ENCODE measurements at places on chromosomes 2 and 18.

- no peak for DNase-seq
These were observed 25.4 kb downstream of the CD8A start for GRCh38 chr2:86765310-86765695.

DNA sequence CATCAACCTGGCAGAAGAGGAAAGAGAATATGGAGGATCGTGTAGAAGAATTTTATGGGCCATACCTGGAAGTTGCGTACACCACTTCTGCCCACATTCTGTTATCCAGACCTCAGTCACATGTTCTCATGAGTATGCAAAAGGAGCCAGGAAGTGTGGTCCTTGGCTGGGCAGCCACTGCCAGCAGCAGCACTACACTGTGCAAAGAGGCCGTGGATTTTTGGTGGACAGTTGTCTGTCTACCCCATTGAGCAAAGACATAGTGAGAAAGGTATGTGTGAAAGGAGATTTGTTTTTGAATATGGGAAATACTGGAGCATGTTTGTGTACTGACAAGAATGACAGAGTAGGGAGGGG, 68.1 kb downstream of the SDC1 start:
- DNase-seq, result no peak

GRCh38 chr18:33375829-33376228, 64.7 kb downstream of the CCDC178 start:
- no peak for DNase-seq

- no peak for DNase-seq
These were observed 139.0 kb downstream of the EHBP1 start for GRCh38 chr2:62844311-62845090.

DNA sequence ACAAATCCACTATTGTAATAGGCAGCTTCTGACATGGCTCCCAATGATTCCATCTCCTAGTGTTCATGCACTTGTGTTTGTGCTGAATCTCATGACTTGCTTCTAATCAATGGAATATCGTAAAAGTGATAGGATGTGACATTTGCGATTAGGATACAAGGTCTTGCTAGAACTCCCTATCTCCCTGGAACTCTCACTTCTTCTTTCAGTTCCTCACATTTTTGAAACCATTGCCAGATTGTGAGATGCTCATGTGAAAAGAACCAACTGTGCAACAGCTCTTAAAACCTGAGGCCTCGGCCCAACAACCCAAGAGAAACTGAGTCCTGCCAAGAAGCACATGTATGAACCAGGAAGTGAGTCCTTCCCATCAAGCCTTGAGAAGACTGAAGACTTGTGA, 226.9 kb upstream of the DTNA start:
- no peak for DNase-seq

- no peak for DNase-seq
These were observed 28.2 kb upstream of the CYRIA start for GRCh38 chr2:16693854-16694253.

- no peak for DNase-seq
These were observed 539.5 kb downstream of the RNF144A start for GRCh38 chr2:7456762-7457161.

- DNase-seq, result no peak
These were observed 6.9 kb downstream of the CREG2 start for GRCh38 chr2:101380376-101380775.

DNA sequence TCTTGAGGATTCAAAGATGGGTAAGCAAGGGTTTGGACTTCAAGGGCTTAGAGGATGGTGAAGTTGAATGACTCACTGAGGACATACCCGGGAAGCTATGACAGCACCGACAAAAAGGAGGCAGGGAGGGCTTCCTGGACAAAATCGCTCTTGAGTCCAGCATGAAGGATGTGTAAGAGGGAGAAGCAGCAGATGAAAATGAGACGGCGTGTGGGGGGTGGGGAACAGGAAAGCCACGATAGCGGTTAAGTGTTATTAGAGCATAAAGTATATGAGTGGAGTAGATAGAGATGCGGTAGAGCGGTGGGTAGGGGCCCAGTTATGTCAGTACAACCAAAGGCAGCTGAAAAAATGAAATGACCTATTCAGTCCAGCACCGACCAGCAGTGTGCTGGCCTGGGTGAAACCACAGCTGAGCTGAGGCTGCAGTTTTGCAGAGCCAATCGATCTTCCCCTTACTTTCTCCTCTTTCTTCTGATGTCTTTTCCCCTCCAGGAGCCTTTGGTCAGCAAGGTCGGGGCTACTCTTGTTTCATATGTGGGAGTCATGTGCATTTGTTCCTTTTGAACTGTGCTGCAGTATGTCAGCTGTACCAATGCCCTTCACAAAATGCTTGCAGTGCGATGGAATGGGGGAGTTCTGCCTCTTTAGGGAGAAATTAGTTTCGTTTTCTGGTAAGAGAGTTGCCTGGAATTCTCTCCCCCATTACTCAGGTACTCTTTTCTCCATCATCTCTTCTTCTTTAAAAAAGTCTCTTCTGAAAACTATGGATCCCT, 2.0 kb upstream of the THUMPD2 start:
- no peak for DNase-seq

DNA sequence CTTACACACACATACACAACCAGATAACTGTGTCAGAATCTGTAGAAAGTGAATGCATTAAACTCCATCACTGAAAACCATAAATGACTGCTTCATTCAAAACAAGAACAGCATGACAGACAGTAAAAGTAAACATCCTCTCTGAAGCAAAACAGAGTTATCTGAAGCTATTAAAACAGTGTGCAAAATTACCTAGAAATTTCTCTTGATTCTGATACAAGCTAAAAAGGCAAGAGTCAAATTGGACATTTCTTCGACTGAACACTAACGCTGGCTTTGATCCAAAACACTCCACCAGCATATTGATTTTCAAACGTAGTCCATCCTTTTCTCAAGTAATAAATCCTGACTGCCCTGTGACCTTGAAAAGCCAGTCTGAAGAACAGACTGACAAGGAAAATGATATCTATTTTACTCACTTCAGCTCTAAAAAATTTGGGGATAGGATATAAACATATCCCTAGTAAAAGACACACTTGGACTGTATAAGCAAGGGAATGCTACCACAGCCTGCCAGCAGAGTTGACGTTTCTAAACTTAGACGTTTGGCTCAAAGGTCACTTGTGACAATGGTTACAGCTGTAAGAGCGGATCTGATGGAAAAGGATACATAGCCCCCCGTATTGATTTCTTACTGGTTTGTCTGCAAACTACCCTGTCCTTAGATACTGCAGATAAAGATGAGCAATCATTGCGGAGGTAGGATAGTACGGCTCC, 128.9 kb upstream of the ITGB6 start:
- no peak for DNase-seq

DNA sequence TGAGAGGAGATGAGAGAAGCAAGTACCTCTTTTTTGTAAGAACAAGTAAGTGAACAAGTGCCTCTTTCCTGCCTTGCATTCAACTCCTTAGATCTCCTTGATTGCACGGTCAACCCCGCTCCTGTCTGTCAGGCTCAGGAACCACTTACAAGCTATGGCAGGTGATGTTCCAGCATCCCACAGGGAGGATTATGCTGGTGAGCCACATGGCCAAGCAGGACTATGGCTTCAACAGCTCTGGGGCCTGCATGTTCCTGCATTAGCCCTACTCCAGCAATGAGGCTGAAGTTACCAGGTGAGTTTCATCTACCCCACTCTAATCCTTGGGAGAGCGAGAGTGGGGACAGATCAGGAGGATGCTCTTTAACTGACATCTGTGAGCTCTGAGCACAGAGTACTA, 29.5 kb downstream of the TTC32 start:
- DNase-seq, result no peak

DNA sequence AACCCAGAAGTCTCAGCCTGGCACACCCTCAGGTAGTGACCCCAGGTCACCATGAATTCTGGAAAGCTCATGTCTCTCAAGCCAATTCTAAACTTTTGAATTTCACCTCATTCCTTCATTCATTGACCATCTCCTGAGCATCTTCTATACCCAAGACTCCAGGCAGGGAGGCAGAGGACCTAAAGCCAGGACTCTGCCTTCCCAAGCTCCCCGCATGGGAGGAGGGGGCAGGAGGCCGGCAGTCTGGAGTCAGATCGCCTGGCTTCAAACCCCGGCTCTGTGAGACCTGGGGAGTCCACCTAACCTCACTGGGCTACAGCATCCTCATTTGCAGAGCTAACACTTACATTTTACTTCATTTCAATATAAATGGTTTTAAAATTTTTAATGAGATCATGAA, 59.0 kb downstream of the SMAD7 start:
- DNase-seq, result no peak

GRCh38 chr2:207895274-207895860, 125.7 kb upstream of the FZD5 start:
- DNase-seq, result no peak

GRCh38 chr2:189253836-189254235, 74.3 kb upstream of the COL5A2 start:
- no peak for DNase-seq

- no peak for DNase-seq
These were observed 589.4 kb upstream of the SOX11 start for GRCh38 chr2:5102823-5103222.

DNA sequence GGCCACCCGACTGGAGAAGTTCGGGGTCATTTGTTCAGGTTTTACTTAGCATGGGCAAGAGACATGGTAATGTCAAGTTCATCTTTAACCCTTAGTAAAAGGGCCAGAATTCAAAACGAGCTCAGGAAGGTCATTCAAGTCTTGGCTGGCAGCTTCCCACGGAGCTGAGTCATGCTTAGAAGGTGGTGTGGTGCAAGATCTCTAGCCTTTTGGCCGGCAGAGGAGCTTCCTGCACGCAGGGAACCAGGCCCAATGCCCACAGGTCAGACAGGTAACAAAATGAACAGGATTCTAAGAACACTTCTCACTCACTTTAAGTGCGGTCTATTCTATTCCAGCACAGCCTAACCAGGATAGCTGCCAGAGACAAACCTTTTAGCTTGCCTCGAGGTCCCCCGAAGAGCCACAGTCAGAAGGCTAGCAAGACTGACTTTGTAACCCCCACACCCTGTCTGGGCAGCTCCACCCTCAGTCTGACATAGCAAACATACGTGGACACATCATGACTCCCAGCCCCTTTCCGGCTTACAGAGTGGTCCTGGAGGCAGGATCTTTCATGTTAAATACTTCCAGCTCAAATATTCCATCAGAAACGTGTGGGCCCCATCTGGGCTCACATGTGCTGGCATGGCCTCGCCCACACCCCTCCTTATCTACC, 292.7 kb downstream of the BCL11A start:
- DNase-seq, result peak; percentile 13

DNA sequence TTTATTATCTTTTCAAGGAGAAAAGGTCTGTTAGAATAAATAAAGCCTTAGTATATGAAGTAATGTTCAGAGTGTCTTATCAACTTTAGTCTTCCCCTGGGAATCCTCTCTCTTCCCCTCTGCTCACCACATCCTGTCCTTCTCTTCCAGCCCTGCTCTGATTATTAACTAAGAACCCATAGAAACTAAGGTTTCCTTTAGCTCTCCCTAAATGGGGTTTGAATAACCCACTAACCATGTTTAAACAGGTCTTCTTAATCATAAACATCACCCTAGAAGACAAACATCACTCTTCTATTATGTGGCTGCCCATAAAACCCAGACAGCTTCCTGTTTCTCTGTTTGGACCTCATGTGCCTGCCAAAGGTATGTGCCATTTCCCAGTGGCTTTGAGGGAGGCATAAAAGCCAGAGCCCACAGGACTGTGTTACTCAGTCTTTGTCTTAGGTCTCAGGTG, 50.1 kb downstream of the SLC14A1 start:
- no peak for DNase-seq

DNA sequence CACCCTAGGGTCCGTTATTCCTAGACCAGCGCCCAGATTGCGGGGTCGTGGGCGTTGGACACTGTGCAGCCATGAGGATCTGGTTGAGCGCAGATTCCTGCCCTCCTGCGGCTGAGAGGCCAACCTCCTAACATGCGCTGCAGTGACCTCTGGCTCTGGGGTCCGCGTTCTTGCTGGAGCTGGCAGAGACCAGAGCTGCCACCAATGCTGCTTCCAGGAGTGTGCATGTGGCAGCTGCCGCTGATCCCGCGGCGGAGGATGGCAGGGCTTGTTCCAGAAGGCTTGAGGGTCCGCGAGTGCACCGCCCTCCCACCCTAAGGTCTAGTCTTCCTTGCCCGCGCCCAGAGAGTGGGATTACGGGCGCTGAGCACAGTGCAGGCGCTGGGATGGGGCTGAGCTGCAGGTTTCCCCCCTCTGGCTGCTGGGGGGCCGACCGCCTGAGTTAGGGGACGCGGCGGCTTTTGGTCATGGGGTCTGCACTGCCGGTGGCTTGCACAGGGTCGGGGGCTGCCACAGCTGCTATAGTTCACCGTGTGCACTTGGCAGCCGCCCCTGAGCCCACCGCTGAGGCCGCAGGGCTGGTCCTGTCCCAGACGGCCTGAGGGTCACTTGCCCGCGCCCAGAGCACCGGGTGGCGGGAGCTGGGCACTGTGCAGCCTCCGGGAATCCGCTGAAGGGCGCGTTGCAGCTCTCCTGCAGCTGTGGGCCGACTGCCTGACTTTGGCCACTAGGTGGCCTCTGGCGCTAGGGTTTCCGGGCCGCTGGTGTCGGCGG, 145.9 kb downstream of the CCDC74A start:
- DNase-seq, result peak; percentile 11

GRCh38 chr2:218876562-218877219, 4.0 kb upstream of the WNT10A start:
- DNase-seq, result peak; percentile 65

- DNase-seq, result no peak
These were observed 68.6 kb downstream of the GATA6 start for GRCh38 chr18:22238036-22238435.

- no peak for DNase-seq
These were observed 47.5 kb downstream of the ATP8B1 start for GRCh38 chr18:57755473-57756067.

- DNase-seq, result no peak
These were observed 9.1 kb downstream of the MFSD6 start for GRCh38 chr2:190417045-190417842.

- DNase-seq, result no peak
These were observed 244.0 kb downstream of the DYSF start for GRCh38 chr2:71697106-71698004.

GRCh38 chr2:16664052-16664731, 1.4 kb downstream of the CYRIA start:
- DNase-seq, result no peak

DNA sequence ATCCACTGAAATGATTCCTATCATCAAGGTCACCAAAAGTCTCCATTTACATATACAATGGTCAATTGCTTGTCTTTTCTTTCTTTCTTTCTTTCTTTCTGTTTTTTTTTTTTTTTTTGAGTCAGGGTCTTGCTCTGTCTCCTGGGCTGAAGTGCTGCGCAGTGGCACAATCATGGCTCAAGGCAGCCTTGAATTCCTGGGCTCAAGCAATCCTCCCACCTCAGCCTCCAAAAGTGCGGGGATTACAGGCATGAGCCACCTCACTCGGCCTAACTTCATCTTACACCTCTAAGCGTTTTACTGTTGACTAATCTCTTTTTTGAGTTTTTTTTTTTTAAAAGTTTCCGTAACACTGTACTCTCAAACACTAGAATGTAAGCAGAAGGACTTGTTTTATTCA, 867 bp downstream of the SF3B6 start:
- DNase-seq, result no peak

GRCh38 chr2:215921895-215922294, 91.5 kb downstream of the MREG start:
- DNase-seq, result no peak

- no peak for DNase-seq
These were observed 146.6 kb upstream of the NCK2 start for GRCh38 chr2:105597806-105598803.

Measured in hematopoietic multipotent progenitor cell treated with erythropoietin and hydrocortisone succinate and interleukin-3 and kit ligand, for 15 days (in vitro differentiated cells).